ENCODE measurements at places on chromosomes 12 and 14. TPM values are rescaled to one million over a fixed set of nuclear protein-coding genes. Genes with fewer than 3 reads are reported as not detected.
A peak's percentile ranks its signal among the peaks of the same experiment; 100 is the strongest.

DNA sequence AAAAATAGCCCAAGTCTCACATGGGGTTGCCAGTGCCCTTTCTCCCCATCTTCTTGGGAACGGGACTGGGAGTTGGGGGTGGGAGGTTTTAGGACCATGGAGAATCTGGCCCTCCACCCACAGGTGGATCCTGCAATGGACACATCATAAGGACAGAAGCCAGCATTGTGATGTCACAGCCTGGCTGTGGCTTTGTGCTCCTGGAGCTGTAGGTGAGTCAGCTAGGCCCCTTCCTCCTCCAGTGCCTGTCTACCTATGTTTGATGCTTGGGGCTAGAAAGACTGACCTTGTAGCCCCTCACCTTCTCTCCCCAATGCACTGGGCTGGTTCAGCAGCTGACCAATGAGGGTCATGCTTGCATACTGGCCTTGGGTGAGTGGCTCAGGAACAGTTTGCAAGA is at the start of gene CCDC197:
Gene CCDC197, plus strand, starts transcription at position 220 of the 400 bp plus-strand sequence. CDS start 831 bp downstream, outside the sequence.
- DNase-seq = no peak

DNA sequence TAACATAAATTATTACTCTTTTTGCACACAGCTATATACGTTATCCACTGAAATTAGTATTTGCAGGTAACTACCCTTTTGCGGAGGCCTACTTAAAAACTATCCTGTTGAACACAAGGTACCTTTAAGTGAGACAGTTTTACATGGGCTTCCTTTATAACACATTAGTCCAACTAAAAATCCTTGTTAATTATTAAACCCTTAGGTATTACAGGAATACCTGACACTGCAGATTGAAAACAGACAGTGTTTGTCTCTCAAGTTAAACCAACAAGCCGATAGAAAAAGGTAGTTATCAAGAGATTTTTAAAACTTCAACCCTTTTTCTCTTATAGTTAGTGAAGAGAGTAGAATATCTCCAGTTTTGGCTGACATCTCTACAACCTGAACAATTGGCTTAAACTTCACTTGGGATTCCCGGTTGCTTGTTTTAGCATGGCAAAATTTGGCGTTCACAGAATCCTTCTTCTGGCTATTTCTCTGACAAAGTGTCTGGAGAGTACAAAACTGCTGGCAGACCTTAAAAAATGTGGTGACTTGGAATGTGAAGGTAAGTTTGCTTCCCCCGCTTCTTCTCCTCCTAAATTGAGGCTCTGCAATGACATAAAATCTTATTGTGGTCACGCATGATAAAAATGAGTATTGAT is at the start of gene MIA2:
Gene MIA2, plus strand, starts transcription at position 236 of the 647 bp plus-strand sequence. Its CDS starts 200 bp downstream, at position 436.
- no peak for DNase-seq

GRCh38 chr12:38977132-38977531 is 71.7 kb upstream of the CPNE8 start:
- no peak for DNase-seq

DNA sequence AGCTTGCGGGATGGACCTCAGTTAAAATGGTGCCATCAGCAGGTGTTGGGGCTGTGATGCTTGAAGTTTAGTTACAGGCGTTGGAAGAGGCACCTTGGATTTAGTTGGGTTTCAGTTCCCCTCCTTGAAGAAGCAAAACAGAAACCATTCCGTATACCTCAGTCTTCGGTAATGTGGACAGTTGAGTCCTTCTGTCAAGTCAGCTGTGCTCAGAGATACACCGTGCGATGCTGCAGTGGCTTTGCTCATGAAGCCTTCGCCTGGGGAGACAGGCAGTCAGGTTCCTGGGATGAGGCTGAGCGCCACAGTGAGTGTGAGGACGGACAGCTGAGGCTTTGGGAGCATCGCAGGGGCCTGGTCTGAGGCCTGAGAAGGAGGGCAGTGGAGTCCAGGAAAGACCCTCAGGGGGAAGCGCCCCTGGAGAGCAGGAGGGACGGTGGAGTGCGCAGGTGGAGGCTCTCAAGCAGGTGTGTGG is 7.4 kb downstream of the RAN start:
- no peak for DNase-seq

DNA sequence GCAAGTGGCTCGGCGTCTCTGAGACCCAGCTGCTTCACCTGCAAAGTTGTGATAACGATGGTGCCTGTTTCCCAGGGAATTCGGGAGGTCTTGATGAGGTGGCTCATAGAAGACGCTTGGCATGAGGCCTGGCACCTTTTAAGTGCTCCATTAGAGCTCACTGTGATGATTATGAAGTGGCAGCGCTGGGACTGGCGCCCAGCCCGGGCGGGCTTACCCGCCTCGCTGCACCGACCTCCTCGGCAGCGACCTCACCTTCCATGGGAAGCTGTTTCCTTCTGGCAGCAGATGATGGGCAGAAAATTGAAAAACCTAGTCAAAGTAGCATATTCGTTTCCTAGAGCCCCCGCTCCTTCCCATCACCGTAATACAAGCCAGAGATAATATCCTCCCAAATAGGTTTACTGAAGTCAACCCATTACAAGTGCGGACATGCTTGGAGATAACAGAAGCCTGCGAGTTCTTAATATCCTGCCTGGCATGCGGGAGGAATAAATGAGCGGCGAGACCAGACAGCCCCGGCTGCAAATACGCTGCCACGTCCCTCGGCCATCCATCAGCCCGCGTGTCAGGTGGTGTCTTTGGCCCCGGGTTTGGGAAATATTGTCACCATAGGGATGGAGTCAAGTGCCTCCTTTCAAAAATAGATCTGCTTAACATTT is 35.2 kb upstream of the DLK1 start:
- no peak for DNase-seq

GRCh38 chr12:32901553-32901952 is 5.0 kb upstream of the PKP2 start:
- DNase-seq = no peak

DNA sequence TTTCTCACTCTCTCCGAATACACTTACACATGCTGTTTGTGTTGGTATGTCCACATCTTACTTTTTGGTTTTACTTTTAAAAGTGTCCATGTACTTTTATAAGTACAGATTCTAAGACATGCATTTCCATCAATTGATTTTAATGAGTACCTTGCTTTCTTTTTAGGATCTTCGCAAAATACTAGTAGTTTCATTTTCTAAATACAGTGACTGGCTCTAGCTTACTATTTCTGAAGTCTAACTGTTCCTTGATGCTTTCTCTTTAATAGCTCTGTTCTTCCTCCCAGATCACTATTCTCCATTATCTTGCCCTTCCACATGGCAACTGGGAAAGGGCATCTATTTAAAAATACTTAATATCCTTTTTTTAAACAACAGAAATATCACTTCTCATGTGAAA is 164.1 kb downstream of the KITLG start:
- no peak for DNase-seq

- DNase-seq = peak; percentile 14
Observed at GRCh38 chr12:103884316-103884715, 43.3 kb upstream of the NT5DC3 start.

DNA sequence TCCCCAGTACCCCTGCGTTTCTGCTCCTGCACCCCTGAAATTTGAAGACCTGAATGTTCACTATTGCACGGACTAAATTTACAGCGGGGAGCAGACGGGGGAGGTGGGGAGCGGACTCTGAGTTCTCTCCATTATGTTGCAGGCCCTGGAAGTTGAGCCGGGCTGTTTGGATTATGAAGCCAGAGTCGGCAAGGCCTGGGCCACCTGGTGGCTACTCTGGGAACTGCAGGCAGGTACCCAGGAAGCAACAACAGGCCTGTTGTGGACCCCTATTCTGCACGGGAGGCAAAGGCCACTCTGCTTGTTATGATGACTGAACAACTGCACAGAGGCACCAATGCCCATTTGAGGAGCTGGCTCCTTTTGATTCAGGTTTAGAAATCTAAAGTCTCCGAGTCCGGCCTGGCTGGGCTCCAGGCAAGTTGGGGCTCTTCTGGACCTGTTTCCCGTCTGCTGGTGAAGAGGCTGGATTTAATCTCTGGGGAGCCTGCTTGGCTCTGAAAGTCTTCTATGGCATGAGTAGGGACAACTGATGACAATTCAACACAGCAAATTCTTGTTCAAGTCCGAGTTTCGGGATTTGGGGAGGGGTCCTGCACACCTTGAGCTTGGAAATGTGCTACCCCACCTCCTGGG is 34.1 kb upstream of the FAM181A start:
- DNase-seq = peak; percentile 42

The REP15 gene
- polyA plus RNA-seq = 1.0 TPM

The NINJ2 gene
- polyA plus RNA-seq = 1.5 TPM

The IFNG-AS1 gene
- polyA plus RNA-seq = not detected

The CPNE6 gene
- not detected for polyA plus RNA-seq
